ENCODE measurements at places on chromosomes 3 and 15.

DNA sequence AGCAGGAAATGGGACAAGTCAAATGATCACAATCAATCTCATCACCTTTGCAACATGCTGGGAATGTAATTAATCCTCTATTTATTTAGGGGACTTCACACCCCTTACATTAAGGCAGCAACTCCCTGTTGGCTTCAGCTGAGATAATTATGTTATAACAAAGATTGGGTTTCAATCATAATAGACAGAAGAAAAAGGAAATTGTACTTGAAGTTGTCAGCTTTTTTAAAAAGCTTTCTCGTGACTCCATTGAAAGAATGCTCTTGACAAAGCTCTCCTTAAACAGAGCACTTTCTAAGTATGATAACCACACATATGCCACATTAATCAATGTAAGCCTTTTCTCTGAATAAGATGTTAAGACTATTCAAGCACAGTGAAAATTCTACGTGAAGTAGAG lies 65.7 kb downstream of the SHQ1 start:
- no peak for DNase-seq

DNA sequence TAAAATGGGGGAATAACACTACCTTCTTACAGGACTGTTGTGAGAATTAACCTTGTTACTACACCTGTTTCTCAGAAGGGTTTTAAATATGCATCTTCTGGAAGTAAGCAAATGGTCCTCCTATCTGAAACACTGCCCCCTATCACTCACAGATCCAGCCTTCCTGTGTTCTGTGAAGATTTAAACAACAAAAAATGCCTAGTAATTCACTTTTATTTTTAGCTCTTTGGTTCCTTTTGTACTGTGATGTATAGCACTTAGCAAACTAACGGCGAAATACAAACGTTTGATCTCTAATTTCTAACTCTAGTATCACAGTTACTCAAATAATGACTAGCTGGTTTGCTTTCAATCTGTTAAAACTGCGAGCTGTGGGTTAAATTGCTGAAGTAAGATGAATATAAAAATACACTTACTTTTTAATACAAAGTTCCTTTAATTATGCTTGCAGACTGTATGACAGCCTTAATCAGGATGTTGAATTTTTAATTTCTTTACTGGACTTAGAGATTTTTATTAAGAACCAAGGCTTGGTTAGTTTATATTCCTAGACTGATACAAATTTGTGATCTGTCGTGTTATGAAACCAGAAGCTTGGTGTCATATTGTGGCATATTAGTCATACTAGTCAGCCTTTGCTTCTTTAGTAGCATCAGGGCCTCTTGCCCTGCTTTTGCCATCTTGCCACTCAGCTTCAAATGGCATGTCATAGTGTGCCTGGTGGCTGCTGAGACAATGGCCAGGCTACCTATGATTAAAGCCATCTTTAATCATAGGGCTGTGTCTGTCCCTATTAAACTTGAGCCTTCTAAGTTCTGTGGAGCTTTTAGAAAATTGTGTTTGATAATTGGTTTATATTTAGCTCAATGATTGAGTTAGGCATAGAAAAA lies 9.2 kb downstream of the EIF3J start:
- no peak for DNase-seq

GRCh38 chr3:114127517-114127916 lies 51.3 kb downstream of the DRD3 start:
- no peak for DNase-seq

DNA sequence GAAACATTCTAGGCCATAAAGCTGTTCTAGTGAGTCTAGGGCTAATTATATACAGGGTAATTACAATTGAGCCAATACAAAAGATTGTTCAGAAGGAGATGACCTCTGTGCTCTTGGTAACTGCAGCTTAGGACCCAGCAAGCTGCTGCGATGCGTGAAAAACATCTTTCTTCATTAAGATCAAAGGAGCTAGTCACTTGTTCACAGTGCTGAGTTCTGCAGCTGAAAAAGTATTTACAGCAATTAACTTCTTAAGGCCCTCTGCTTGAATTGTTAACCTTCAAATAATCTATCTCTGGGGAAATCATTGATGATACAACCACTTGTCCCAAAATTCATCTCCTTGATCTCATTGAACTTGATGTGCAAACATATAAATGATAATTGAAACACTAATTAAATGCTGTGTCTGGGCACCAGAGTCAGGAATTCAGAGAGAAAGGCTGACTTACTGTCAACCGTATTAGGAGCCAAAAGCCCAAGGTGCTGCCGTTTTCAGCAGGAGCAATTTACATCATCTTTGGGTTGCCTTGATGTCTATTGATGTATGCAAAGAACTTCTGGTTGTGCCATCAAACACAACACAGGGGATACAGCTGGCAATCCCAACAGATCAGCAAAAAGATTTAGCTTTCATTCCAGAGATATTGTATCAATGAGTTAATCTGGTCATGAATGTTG lies 213.0 kb downstream of the NECTIN3 start:
- no peak for DNase-seq

DNA sequence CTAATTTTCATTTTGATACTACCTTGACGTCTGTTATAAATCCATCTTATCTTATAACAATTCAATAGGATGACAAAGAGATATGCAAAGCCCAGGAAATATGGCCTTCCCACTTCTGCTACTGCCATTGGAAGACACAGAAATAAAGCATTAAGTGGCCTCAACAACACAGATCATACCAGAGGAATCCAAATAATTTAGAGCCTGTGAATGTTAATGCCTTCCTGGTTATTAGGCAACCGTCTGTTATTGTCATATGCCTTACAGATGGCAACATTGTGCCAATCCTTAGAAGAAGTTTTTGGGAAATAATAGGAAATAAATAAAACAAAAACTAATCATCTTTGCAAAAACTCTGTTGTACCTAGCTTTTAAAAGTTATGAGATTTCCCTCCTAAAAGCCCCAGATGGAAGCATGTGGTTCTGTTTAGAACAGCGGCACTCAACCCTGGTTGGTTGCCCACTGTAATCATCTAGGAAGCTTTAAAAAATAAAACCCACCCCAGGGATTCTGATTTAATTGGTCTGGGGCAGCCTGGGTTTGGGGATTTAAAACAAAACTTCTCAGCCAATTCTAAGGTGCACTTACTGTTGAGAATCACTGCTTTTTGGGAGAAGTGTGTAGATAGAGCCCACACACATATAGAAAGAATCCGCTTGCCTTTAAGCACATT lies 704.8 kb upstream of the CFAP20DC start:
- DNase-seq, result no peak
